Muscle of arm (tissue), 14 donors: ENCODE measurements at places on chromosomes 5 and 9. TPM values are rescaled to one million over a fixed set of nuclear protein-coding genes. Genes with fewer than 3 reads are reported as not detected.

- no peak for DNase-seq
Observed at GRCh38 chr5:137507150-137507549, 8.0 kb upstream of the SPOCK1 start.

- no peak for DNase-seq
Observed at GRCh38 chr5:78716206-78716605, 67.6 kb upstream of the LHFPL2 start.

GRCh38 chr9:82488313-82489200 lies 500.0 kb downstream of the SPATA31D1 start:
- DNase-seq, result peak; percentile 94

GRCh38 chr9:99389087-99390033 lies 167.3 kb downstream of the SEC61B start:
- no peak for DNase-seq

DNA sequence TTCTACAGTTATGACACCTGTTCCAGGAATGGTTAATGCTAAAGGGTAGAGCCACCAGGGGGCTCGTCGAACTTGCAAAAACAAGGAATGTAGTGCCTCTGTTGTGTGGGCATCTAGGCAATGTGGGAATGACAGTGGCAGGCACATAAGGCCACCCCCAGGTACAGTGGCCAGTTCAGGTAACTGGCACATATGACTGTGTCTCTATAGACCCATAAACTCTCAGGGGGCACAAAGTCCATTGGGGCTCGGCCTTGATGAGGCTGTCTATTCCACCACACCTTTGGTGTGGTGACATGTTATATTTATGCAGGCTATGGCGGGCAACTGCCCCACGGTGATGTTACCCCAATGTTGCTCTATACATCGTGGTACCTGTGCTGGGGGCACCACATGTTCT lies 59.6 kb upstream of the FAM120A start:
- DNase-seq, result no peak

DNA sequence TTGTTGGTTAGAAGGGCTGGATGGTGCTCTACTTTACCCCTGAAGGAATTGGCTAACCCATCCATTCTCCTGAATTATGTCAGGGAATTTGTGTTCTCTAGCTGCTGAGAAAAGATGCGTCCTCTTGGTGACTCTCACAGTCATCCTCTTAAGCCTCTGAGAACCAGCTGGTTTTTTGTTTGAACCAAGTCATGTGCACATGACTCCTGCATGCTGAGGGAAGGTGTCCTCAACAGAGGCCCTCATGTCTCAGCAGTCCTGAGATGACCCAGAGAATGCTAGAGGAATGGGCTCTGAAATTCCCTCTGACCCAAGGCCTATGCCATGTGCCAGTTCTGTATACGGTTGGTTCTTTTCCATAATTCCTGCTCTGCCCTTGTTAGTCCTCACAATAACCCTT lies 10.4 kb upstream of the C5orf63 start:
- DNase-seq, result no peak

DNA sequence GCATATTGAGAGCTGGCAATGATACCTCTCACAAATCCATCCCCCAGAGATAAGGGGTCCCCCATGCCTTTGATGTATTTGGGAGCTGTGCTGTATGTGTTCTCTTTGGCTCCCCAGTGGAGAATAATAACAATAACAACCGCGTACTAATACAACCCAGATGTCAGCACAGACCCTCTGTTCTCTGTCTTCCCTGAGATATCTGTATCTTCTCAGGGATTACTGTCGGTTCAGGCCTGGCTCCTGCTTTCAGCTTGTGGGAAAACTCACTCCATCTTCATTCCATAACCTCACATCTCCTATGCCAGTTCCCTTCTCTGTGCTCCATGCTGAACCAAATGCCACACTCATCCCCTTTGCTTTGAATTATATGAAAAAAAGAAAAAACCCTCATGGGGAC lies 76.2 kb downstream of the TMC1 start:
- no peak for DNase-seq

- DNase-seq, result no peak
Observed at GRCh38 chr5:83498585-83498984, 27.0 kb downstream of the VCAN start.

LRRC70 gene
- 3.5 TPM for polyA plus RNA-seq

CDX1 gene
- polyA plus RNA-seq, result not detected

- no peak for DNase-seq
Observed at GRCh38 chr5:172573986-172574870, 66.8 kb upstream of the NEURL1B start.

GRCh38 chr9:116566677-116567488 lies 120.2 kb upstream of the TRIM32 start:
- DNase-seq, result no peak

TERT gene
- polyA plus RNA-seq, result not detected

- DNase-seq, result no peak
Observed at GRCh38 chr9:32376285-32376684, 8.2 kb upstream of the ACO1 start.

SH3GL2 gene
- 0.19 TPM for polyA plus RNA-seq

DNA sequence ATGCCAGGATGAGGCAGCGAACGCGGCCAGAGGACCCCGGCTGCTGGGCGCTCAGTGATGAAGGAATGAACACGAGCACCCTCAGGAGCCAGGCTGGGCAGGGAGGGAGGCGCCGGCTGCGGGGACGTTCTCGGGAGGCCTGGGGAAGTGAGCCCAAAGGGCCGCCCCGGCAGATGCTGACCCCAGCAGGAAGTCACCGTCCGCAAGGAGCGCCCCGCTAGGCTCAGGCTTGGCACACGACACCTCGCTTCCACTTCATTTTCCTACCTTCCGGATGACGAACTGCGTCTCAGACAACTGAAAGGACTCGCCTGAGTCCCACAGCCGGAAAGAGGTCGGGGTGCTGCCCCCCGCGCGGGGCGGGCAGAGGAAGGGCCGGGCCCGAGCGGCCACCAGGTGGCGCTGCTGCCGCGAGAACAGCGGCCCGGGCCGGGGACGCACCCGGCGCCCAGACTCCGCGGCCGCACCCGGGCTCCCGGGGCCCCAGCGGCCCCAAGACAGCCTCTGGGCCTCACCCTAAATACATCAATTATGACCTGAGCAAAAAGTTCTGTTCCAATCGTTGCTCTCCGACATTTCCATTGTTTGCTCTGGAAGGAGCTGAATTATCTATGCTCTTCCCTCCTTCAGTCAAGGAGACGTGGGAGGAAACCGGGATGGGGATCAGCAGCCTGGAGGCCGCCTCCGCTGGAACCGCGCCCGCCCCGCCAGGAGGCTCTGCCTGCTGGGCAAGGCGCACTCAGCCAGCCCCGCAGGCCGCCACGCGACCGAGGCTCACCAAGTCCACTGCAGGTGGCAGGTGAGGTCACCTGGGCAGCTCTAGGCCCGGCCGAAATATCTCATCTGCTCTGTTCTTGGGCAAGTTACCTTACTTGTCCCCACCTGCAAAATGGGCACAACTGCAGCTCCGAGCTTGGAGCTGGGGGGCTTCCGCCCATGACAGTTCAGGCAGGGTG lies 107.0 kb downstream of the ZNF354C start:
- DNase-seq, result peak; percentile 56
